ENCODE measurements at places on chromosomes 1 and 21.
A peak's percentile ranks its signal among the peaks of the same experiment; 100 is the strongest.

DNA sequence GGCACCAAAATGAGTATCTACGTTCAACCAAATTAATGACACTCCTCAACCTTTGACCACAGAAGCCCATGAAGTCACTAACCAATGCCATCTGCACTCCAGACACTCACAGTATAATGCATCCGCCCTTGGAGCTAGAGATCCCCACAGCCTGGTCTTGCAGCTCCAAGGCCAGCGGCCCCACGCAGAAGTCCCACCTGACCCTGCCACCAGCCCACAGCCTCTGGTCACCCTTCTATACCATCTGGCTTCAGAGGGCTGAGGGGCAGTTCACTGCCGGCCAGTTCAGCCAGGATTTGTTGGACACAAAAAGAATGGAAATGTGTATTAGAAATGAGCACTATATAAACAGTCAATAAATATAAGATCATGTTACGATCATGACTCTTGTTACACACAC lies 211.2 kb downstream of the RRAGC start:
- no peak for DNase-seq

GRCh38 chr1:92118826-92119225 lies 38.7 kb downstream of the BTBD8 start:
- no peak for DNase-seq

- no peak for DNase-seq
Observed at GRCh38 chr1:174225499-174226204, 66.3 kb downstream of the RABGAP1L start.

GRCh38 chr1:109370712-109371340 lies 26.9 kb downstream of the SORT1 start:
- no peak for DNase-seq

GRCh38 chr1:21622466-21623315 lies 46.5 kb downstream of the RAP1GAP start:
- no peak for DNase-seq

GRCh38 chr21:29371464-29371863 lies 72.7 kb downstream of the BACH1 start:
- DNase-seq, result no peak

GRCh38 chr1:184789884-184790283 lies 35.2 kb upstream of the EDEM3 start:
- DNase-seq, result peak; percentile 49

DNA sequence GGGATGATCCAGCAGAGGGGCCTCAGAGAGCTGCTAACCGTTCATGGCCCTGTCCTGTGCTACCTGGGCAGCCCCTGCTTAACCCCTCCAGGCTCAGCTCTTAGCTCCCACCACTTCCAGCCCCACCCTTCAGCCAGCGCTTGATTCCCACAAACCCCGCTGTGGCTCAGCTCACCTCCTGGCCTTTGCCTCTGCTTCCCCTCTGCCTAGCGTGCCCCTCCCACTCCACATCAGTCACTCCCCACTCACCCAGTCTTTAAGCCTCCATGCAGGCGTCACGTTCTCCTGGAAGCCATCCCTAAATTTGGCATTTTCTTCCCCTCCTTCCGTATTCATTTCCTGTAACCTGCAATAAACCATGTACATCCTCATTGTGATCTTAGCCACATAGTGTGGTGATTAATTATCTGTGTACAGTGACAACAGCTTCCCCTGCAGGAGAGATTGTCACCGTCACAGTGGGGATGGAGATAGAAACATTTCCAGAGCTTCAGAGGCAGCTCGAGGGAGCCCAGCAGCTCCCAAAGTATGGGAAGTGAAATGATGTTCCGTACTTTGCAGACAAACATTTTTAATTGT lies 65.5 kb downstream of the EPHB2 start:
- peak; percentile 51 for DNase-seq

DNA sequence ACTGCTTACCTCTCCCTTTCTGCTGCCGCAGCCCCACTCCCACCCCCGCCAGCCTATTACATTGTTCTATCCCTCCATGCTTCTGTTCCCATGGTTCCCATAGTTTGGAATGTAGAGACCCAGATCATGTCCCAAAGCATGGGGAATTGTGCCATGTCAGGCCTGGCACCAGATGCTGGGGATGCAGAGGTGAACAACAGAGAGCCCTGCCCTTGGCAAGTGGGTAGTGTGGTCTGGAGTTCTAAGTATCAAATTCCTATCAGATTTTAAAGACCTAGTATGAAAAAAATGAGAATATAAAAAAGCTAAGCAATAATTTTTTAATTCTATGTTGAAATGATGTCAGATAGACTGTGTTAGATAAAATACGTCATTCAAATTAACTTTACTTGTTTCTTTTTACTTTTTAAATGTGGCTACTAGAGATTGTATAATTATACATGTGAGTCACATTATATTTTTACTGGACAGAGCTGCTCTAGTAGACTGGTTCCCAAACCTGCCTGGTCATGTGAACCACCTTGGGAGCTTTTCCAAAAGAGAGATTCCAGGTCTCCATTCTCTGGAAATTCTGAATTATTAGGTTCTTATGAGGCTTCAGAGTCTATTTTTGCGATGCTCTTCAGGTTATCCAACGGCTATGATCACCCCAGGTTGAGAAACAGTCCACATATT lies 113.0 kb upstream of the DAB1 start:
- no peak for DNase-seq

DNA sequence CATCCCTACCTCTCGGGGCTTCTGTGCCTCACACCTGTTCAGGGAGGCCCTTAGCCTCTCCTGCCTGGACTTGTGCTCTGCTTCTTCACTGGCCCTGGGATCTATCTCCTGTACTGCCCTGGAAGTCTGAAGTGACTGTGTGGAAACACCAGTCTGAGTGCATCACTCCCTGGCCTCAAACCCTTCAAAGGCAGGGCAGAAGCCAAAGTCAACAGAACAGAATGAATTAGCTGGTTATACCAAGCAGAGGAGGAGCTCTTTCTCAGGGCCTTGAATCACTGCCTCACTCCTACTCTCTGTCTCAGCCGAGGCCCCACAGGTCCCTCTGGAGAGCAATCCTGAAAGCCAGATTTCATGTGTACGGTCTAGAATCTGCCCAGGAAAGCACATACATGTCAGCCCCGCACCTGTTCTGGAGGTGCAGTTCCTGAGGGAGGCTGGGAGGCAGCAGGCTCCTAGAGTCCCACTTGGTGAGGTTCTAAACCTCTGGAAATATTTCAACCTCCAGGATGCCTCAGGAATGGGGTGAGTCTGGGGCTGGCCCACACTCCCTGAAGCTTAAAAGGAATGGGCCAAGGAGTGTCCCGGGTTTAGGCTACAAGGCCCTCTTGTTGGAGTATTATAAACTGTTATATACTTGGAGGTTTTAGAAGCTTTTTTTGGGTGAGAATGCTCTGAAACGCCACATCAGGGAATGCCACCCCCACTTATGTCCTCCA lies 98.3 kb downstream of the ABCA4 start:
- no peak for DNase-seq

- DNase-seq, result no peak
Observed at GRCh38 chr21:34590520-34590919, 24.4 kb downstream of the RCAN1 start.

DNA sequence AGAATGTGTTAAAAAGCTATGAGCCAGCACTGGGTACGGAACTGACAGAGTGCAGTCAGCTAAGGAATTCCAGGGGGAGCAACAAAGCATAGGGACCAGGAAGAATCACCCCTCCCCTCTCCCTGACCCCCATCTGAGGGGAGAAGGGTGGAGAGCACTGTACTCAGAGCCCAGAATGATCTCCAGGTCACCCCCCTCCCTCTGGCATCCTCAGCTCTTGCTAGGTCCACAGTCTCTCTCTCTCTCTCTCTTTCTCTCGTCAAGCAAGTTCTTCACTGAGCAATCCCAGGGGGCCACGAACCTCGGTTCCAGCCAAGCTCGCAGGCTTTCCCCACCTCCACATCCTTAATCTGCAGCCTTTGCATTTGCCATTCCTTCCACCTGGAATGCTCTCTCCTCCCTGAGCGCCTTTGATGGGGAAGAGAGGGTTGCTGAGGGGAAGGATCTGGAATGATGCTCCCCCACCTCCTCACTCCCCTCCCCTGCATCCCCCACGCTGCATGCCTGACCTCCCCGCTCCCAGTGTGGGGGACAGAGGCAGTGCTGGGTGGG lies 6.7 kb upstream of the WASF2 start:
- no peak for DNase-seq

DNA sequence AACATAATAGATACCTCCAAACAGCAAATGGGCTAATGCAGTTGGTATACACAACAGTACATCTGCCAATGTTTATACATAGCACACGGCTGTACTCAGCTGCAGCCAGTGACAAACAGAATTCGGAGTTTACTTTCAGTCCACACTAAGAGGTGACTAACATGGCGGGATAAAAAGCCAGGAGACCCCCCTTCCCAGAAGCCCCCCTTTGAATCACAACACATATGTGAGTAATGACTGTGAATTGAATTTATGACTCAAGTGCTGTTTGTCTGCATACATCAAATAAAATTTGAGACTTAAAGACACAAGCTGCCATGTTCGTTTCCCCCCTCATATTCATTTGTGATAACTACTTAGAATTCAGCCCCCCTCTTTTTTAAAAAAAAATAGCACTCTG lies 113.2 kb downstream of the RUNX1 start:
- no peak for DNase-seq

GRCh38 chr1:52920791-52921291 lies 699 bp downstream of the ECHDC2 start:
- DNase-seq, result no peak

DNA sequence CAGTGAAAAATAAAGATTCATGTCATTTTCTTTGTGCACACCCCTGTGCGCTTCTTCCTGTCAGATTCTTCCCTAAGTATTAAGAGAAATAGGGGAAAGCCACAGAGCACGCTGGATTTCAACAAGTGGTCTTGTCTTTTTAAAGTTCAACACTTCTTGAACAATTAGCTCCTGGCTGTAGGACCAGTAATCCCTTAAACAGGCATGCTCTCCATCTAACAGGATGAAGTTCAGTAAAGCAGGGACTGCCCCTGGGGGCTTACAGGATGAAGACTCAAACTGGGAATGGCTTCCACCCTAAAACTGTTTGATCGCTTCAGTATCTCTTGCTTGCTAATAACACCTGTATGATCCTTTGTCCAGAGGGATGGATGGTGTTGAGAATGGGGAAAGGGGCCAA lies 4.2 kb downstream of the PSMB4 start:
- DNase-seq, result no peak

DNA sequence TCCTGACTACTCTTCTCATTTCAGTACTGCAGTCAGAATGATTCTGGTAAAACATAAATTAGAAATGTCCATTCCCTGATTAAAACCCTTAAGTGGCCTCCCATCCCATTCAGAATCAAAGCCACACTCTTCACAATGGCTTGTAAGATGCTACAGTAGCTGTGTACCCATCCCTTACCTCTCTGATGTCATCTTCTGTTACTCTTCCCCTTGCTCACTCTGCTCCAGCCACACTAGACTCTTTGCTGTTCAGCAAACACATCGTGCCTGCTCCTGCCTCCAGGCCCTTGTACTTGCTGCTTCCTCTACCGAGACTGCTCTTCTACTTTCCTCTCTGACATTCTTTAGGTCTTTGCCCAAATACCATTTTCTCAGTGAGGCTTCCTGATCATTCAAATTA lies 4.3 kb upstream of the GPX7 start:
- DNase-seq, result no peak

DNA sequence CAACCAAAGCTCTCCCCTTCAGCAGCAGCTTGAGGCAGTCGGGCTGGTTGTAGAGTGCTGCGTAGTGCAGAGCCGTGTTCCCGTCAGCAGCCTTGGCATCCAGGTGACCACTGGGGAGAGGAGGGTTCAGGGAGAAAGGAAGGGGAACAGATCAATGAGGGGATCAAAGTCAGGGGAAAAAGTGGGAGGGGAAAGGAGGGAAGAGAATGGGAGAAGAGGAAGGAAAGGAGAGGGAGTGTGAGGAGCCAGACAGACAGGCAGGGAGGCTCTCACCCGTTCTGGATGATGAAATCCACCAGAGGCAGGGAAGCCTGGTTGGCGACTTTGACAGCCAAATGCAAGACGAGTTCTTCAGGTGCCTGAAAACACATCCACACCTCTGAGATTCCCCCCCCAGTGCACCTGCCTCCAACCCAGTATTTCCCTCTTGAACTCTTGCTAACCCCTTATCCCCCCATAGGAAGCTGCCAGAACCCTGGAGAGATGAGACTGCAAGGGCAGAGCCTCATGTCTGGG lies 9.8 kb upstream of the TCEA3 start:
- DNase-seq, result no peak

DNA sequence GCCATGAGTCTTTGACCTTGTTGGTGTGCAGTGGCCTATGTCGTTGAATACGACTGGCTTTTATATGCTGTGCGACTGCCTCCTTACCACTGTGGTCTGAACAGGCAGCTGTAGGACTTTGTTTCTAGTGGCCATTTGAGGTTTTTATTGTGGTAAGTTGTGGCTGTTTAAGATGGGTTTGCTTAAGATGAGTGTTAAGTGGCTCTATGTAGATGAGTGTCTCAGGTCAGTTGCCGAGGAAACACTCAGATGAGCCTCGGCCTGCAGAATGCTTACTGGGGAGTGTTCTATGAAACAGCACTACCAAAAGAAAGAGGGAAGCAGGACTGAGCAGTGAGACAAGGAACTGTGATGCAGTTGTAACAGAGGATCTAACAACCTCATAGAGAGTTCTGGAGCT lies 14.9 kb upstream of the CD1C start:
- no peak for DNase-seq

DNA sequence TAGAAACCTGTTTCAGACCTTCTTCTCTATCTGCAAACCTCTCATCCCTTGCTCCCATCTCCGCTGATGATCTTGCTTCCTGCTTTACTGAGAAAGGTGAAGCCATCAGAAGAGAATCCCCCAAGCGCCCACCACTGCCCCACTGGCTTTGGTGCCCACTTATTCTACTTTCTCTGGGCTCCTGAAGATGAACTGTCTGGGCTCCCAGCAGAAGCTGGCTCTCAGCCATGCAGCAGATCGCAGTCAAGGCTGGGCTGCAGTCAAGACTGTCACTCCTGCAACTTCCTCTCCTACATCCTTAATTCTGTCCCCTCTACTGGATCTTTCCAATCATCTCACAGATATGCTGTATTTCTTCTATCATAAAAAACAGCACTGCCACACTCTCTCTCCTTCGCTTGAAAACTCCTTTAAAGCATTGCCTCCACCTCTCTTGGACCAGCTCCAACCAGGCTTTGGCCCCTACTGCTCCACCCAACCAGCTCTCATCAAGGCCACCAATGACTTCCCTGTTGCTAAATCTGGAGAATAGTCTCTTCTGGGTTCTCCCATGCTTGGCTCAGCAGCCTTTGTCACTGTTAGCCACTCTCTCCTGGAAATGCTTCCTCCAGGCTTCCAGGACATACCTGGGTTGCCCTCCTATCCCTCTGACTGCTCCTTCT lies 25.8 kb downstream of the TRIM62 start:
- no peak for DNase-seq

DNA sequence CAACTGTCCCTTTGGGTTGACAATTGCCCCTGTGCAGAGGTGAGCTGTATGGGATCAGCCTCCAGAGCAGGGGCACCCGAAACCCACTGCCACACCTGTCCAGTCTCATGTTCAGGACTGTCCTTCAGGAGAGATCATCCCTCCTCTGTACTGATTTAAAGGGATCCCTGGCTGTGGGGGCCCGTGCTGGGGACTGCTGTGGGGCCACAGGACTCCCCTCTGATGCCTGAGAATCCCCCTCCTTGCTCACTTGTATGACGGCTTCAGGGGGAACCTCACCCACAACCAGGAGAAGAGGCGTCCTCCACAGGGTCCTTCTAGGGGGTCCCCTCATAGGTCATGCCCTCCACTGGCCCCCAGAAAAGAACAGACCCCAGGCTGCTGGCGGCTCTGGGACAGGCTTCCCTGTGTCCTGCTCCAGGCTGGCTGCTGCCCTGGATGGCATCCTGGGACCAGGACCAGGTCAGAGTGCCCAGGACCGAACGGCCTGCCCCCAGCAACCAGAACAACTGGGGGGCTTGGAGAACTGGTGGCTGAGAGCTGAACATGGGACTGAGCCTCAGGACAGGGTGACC lies 77.5 kb upstream of the ACTRT2 start:
- no peak for DNase-seq

All from muscle of back (tissue), 13 donors.